Neuronal stem cell (in vitro differentiated cells): ENCODE measurements at places on chromosomes 3 and 15.
A peak's percentile ranks its signal among the peaks of the same experiment; 100 is the strongest.

- no peak for DNase-seq
Observed at GRCh38 chr3:15273227-15273626, 59.2 kb downstream of the SH3BP5 start.

- no peak for DNase-seq
Observed at GRCh38 chr3:54988838-54989630, 61.2 kb upstream of the LRTM1 start.

- DNase-seq, result peak; percentile 17
Observed at GRCh38 chr3:73192036-73192738, 130.7 kb downstream of the EBLN2 start.

- no peak for DNase-seq
Observed at GRCh38 chr15:101187820-101188636, 63.8 kb downstream of the CHSY1 start.

- DNase-seq, result no peak
Observed at GRCh38 chr15:48664436-48664835, 18.9 kb upstream of the FBN1 start.

DNA sequence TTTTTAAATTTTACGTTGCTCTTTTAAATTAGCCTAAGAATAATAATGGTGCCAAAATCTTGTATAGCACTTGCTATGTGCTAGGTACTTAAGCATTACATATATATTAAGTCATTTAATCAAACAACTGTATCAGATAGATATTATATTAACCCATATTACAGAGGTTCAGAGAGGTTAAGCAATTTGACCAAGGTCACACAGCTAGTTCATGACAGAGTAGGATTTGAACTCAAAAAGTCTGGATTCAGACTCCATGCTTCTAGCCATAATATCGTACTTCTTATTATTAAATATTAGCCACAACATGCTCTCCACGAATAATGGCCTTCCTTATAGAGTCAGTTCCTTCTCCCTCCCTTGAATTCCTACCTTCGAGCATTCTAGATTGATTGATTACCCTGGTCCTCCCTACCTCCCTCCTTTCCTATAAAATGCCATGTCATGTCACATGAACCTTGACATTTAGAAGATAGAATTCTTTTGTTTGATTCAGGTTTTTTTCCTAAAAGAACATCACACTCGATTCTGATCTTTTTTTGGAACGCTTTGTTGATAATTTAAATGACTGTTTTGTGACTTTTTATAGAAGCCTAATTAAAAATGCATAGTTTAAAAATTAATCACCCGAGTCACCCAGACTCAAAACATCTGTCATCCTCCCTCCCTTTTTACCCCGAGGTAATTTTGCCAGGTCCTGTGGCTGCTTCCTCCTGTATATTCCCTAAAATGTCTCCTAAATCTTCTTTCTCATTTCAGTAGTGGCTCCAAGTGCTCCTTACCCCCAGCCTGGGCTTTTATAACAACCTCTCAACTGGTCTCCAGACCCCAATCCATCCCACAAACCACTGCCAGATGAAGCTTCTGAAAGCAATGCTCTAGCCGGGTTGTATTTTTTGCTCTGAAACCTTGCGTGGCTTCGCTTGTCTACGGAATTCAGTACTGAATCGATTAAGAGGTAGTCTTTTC lies 8.5 kb upstream of the PSMD6 start:
- no peak for DNase-seq

GRCh38 chr3:78139166-78139565 lies 1099.3 kb downstream of the ROBO2 start:
- DNase-seq, result no peak

- no peak for DNase-seq
Observed at GRCh38 chr3:32457971-32458471, 44.6 kb downstream of the CMTM6 start.

DNA sequence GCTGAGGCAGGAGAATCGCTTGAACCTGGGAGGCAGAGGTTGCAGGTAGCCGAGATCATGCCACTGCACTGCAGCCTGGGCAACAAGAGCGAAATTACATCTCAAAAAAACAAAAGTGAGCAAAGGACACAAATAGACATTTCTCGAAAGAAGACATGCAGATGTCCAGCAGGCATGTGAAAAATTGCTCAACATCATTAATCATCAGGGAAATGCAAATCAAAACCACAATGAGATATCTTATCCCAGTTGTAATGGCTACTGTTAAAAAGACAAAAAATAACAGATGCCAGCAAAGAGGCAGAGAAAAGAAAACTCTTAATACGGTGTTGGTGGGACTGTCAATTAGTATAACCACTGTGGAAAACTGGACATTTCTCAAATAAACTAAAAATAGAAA lies 20.9 kb downstream of the ASB7 start:
- DNase-seq, result no peak

GRCh38 chr3:65371053-65371452 lies 667.7 kb downstream of the MAGI1 start:
- no peak for DNase-seq

DNA sequence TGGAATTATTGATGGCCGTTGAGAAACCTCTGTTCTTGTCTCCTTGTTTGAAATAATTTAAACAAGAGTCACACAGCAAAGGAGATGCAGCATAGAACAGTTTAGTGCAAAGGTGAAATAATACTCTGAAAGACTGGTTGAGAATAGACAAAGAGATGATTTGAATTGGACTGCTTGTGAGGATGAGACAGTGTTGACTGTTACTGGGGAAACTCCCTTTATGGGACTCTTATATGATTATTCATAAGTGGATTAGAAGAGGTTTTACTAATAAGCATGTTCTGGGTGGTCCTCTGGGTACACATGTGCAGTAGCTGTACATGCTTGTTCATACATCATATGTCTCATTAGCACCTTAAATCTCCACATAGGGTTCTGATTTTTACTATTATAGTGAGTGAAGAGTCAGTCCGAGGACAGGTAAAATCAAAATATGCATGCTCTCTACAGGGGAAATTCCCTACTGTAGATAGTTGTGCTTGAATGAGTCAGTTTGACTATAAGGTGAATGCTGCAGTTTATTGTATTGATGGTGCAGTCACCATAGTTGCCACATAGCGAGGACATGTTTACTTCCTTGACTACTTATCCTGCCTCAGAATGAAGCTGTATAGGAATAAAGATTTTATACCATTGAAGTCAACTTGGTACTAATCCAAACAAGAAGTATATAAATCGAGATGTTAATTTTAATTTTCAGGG lies 498.7 kb downstream of the CNTN6 start:
- no peak for DNase-seq

- DNase-seq, result no peak
Observed at GRCh38 chr3:30353711-30354467, 252.5 kb upstream of the TGFBR2 start.

DNA sequence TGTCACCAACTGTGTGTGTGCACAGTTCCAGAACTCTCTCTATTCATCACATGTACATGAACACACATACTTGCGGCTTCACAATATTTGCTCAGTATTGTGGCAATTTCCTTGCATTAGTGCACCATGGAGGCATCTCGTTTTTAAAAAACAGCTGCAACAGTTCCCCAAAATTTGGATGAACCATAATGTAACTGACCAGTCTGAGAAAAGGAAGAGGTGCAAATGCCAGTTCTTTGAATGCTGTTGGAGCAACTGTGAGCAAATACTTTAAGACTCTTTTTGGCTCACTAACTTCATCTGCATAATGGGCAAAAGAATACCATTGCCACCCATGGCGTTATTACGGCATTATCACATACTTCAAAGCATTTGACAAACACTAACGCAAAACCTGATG lies 38.3 kb upstream of the PSMD6 start:
- no peak for DNase-seq

DNA sequence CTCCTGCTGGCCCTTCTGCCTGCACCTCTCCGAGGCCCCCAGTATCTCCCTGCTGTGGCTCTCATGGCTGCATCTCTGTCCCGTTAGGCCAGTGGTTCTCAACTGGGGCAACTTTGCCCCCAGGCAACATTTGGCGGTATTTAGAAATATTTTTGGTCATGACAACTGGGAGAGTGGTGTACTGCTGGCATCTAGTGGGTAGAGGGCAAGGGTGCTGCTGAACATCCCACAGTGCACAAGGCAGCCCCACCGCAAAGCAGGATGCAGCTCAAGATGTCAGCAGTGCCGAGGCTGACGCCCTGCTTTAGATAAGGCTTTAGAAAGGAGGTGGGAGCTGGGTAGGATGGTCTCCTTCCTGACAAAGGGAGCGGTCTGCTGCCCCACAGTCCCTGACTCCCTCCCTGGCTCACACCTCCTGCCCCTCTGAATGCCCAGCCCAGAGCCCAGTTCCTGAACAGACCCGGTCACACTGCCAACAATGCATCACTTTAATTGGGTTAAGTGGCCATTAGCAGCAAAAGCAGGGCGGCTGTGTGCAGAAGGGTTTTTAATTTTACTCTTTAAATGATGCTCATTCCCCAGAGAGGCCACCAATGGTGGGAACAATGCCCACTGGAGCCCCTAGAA lies 68.8 kb upstream of the TMEM115 start:
- no peak for DNase-seq

DNA sequence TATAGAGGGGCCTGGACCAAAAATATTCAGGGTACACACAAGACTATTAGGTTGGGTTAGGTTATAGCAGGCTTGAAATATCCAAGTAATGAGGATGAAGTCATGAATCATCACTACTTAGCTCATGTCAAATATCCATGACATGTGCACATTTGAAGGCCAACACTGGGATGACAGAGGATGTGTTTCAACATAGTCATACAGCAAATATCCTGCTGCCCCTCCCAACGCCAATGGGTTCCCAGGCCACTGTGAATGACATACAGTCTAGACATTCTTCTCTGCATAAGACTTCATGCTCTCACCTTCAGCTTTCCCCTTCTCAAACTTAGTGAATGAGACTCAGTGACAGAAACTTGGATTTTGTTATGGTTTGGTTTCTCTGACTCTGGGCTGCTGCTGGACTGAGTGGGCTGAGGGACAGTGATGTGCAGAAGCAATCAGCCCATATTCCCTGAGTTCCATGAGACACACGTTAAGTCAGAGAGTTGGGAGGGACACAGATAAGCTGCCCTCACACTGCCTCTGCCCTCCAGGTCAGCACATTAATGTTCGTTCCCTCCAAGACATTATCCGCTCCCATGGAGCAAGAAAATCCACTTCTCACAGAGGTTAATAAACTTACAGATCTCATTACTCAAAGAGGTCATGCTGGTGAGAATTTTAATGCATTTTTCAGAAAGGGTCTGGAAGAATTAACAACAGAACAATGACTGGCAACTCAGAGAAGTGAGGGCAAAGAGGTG lies 15.4 kb downstream of the HOMER2 start:
- no peak for DNase-seq

- no peak for DNase-seq
Observed at GRCh38 chr3:45965253-45965652, 22.0 kb downstream of the CXCR6 start.

GRCh38 chr3:103554451-103554850 lies 1119.6 kb downstream of the ZPLD1 start:
- DNase-seq, result no peak

DNA sequence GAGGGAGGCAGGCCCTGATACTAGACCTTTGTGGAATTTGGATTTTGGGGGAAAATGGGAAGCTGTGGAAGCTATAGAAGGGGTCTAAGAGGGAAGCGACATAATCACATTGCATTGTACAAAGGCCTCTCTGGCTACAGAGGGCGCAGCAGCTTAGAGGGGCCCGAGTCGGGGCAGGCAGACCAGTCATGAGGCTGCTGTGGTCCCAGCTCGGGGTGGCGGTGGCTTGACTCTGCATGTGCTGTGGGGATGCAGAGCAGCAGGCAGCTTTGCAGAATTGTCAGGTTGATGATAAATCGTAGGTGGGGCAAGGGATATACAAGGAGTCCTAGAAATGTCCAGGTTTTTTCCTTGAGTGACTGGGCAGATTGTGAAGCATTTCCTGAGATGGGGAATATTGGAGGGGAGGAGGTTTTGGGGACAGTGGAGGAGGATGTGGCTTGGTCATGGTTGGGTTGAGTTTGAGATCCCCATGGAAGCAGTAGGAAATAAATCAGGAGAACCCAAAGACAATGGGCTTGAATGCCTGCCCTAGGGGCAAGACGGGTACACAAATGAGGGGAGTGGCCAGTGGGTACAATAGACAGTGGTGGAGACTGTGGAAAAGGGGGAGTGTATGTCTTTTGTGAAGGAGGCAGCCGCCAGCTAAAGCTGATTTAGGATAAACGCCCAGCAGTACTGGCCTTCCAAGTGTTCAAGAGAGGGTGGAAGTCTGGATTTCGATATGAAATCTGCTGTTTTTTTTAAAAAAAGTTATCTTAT lies 94.1 kb downstream of the HMG20A start:
- DNase-seq, result no peak

- DNase-seq, result no peak
Observed at GRCh38 chr3:47251689-47252088, 30.9 kb downstream of the KIF9 start.

- no peak for DNase-seq
Observed at GRCh38 chr15:67411486-67411885, 109.4 kb upstream of the C15orf61 start.

DNA sequence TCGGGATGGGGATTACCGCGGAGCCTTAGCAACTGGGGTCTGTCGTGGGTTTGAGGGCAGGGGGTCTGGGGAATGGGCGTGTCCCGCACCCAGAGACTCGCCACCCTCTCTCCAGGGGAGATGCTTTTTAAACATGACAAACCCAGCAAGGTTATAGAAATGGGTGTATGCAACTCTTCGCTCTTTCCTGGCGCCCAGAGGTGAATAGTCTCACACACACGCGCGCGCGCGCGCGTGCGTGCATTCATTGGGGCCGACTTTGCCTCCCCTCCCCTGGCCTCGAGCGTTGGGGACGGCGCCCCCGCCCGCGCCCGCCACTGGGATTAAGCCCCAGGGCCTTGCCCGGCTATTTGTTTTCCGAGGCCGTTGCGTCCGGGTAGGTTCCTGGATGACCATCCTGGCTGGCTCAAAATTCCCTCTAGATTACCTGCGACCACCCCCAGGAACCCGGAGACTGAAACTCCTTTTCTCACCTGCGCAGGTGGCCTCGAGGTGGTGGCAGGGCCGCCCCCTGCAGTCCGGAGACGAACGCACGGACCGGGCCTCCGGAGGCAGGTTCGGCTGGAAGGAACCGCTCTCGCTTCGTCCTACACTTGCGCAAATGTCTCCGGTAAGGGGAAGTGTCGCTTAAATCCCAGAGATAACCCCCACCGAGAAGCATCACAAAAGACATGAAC lies 777 bp downstream of the GPR160 start:
- no peak for DNase-seq

- DNase-seq, result no peak
Observed at GRCh38 chr15:39499042-39499441, 81.8 kb upstream of the THBS1 start.

GRCh38 chr3:53552730-53553129 lies 58.3 kb downstream of the CACNA1D start:
- no peak for DNase-seq

DNA sequence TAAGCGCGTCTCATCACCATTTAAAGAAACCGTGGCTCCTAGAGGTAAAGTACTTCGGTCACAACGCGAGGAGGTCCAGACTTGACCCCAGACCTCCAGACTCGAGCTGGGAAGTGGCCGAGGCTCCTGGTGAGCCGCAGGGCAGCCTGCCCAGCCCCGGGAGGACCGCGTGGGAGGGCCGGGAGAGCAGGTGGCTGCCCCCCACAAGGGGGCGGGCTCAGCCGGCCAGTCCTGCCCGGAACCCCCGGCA lies at the start of gene SLC27A2:
Gene SLC27A2 (plus strand): TSS at position 228 of the 250 bp plus-strand sequence. CDS start 232 bp downstream, outside the sequence.
- no peak for DNase-seq
